Stimulated activated CD4-positive, alpha-beta T cell treated with anti-CD3 and anti-CD28 coated beads, TNF-alpha, amount 100 ng/mL, for 1 hour (primary cell): ENCODE measurements at places on chromosomes 4 and X.

DNA sequence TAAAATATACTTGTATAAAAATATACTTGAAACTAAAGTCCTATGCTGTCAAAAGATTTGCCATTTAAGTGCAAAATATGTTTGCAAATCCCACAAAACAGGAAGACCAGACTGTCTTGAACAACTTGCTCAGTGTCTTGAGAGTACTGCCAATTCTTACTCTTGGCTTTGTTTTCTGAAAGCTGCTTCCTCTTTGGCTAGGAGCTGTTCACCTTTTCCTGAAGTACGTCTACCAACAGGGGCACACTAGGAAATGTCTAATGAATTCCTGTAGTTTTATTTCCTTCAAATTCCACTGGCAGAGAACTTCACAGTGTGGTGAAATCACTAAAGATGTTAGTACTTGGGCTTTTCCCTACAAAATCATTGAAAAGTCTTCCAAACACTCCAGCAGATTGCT, 46.4 kb upstream of the ABCG2 start:
- DNase-seq = no peak

GRCh38 chrX:24357106-24357505, 3.3 kb upstream of the SUPT20HL1 start:
- no peak for DNase-seq

DNA sequence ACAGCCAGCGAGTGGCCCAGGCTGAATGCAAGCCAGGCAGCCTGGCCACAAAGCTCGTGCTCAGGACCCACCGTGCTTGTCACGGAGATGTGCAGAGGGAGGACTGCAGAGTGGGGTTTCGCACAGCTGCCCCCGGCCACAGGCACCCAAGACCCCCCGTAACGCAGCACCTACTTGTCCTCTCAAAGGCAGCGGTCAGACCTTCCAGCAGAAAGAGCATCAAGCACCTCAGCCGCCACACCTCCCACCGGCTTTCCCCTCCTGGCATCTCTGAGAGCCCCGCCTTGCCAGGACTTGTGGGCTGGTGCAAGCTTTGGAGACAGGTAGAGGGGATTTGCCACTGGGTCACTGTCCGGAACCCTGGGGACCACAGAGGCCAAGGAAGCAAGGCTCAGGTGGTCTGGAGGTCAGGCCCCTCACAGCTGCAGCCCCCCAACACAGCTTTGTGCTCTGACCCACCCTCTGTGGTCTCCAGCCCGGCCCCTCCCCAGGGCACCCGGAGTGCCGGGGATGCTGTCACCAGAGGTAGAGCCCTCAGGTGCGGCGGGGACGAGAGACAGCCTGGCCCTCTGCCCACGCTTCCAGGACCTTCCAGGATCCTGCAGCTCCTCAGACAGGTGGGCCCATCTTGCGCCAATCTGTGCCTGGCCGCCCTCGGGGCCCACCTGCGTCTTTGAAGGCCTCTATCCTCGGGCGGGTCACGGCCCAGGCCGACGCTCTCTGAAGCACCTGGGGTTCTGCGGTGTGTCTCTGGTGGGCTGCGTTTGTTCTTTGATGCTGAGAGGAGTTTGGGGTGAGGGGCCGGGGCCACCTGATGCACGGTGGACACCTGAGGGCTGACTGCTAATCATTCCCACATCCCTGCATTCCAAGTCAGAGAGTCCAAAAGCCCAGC, 34.4 kb upstream of the HMX1 start:
- no peak for DNase-seq

DNA sequence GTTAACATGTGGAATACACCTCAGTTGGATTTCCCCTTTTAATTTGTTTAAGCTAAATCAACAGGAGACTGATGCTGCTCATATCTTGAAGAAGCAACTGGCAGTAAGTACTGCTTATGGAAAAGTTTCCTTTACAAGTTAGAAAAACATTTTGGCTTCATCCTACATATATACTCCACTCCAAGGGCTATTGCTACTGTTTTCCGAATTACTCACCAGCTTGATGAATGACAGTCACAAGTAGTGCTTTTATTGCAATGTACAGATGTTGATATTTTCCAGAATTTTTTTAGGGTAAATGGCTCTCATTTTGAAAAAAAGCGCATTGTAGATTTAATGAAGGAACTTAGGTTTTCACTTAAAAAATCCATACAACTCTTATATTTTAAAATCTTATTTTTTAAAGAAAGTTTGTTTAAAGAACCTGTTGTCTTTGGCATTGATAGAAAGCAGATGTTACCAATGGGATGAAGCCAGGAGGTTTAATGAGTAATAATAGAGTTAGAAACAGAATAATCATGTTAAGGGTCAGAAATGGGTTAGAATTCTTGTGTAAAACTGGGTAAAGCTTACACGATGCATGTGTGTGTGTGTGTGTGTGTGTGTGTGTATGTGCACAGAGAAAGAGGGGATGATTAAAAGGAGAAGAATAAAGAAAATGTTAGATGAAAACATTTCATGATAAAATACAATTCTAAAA, 272.9 kb downstream of the CFAP299 start:
- no peak for DNase-seq

DNA sequence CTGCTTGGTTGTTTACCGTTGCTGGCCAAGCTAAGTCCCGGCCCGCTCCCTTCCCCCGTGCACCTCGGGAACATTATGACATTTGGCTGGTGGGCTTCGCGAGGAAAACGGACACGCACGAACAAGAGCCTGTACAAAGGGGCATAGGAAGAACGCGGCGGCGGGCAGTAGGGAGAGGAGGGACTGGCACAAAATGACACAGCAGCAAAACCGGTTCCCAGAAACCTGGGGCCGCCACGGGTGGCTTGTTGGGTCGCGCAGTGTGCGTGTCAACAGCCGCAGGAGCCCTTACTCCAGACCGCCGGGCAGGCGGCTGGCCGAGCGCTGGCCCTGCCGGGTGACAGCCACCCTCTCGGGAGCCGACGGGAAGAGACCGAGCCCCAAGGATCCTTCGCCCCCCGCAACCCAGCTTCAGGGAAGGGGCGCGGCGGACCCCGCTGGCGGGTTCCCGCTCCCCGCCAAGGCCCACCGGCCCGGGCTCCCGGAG, 1.6 kb upstream of the LIN54 start:
- DNase-seq = no peak

GRCh38 chr4:68175562-68176155, 46.0 kb upstream of the TMPRSS11F start:
- DNase-seq = no peak

GRCh38 chr4:2083116-2083825, 24.1 kb downstream of the NAT8L start:
- DNase-seq = no peak
